ENCODE measurements at places on chromosomes 1 and 21. TPM values are rescaled to one million over a fixed set of nuclear protein-coding genes. Genes with fewer than 3 reads are reported as not detected.

Gene RSPH1
- total RNA-seq: not detected

Gene GABRD
- not detected for total RNA-seq

Gene PRR9
- total RNA-seq: not detected

Gene TENT5C
- 13.1 TPM for total RNA-seq

Gene KRTAP13-2
- not detected for total RNA-seq

Gene CYP2J2
- 1.4 TPM for total RNA-seq

Gene OLIG2
- not detected for total RNA-seq

Gene GJC2
- 3.5 TPM for total RNA-seq

Gene SLAMF8
- 0.54 TPM for total RNA-seq

Gene ELF3
- total RNA-seq: 0.25 TPM

Gene RER1
- total RNA-seq: 131 TPM

Gene PTCH2
- 0.13 TPM for total RNA-seq

Gene HDGF
- total RNA-seq: 235 TPM

Gene EIF4G3
- total RNA-seq: 48.4 TPM

Gene CYP4B1
- total RNA-seq: not detected

Gene ALX3
- total RNA-seq: not detected

Gene NDUFS5
- 153 TPM for total RNA-seq

Gene TXLNA
- 71.5 TPM for total RNA-seq

Gene COL24A1
- not detected for total RNA-seq

Gene PITHD1
- 65.9 TPM for total RNA-seq

Gene PDPN
- not detected for total RNA-seq

Gene PLEKHG5
- total RNA-seq: 1.7 TPM

Gene BACE2
- 1.1 TPM for total RNA-seq

Gene FMN2
- total RNA-seq: not detected

Gene C1orf116
- total RNA-seq: 0.13 TPM

Gene FCMR
- total RNA-seq: 51.7 TPM

Gene YOD1
- total RNA-seq: 7.4 TPM

Gene LHX8
- total RNA-seq: not detected

Gene CYP4Z1
- not detected for total RNA-seq

Gene SH2D5
- total RNA-seq: 1.3 TPM

Gene OR2T35
- total RNA-seq: not detected

Gene TMEM240
- 0.45 TPM for total RNA-seq

All from activated CD8-positive, alpha-beta T cell treated with anti-CD3 and anti-CD28 coated beads for 36 hours (primary cell).